ENCODE measurements at places on chromosomes 13 and 19. TPM values are rescaled to one million over a fixed set of nuclear protein-coding genes. Genes with fewer than 3 reads are reported as not detected.

GRCh38 chr13:23609414-23609760 is 39.2 kb downstream of the TNFRSF19 start:
- DNase-seq = peak; percentile 44

GRCh38 chr19:10661946-10662345 is 7.8 kb downstream of the ILF3 start:
- no peak for DNase-seq

DNA sequence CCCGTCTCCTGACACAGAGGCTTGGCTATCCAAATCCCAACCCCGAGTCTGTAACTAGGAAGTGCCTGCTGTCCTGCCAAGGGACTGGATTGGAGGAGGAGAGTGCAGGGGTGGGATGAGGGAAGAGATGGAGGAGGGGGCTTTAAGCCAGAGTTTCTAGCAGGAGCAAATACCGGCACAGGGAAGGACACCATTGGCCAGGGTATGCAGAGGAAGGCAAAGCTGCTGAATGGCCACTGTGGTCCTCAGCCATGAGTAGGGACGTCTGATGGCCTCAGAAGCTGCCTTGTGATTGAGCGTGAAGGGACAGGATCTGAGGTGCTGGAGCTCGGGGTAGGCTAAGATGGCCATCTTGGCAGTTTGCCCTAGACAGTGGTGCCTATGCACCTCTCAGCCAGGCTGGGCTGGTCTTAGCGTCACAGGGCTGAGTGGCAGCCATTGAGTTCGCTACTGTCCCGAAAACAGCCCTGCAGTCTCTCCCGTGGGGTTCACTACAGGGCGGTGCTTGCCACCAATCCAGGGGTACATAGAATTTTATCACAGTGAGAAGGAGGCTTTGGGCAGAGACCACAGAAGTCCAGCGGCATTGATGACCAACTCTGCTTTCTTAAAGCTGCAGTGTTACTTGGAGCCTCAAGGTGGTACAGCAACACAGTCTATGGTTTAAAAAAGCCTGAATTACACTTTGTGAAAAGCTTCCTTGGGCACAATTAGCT is 61.8 kb downstream of the AKAP11 start:
- peak; percentile 17 for DNase-seq

GRCh38 chr19:2532252-2533071 is 56.5 kb downstream of the GADD45B start:
- peak; percentile 51 for DNase-seq

DNA sequence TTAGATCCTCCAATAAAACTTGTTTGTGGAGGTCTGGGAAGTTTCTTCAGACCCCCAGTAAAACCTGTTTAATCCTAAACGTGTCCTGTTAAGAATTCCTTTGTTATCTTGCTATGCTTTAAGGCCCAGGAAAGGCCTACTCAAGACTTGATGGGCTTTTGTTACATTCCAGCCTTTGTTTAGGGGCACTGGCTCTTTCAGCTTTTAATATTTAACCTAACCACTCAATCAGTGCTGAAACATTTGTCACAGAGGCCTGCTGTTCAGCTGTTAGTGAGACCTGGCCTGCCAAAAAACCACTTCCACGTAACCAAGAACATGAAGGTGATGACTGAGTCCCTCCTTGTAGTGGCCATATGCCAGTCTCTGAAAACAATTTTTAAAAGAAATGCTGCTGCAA is 41.7 kb downstream of the PCDH17 start:
- DNase-seq = no peak

MYO1F gene
- 0.24 TPM for total RNA-seq
